ENCODE measurements at places on chromosomes 13 and 19.
A peak's percentile ranks its signal among the peaks of the same experiment; 100 is the strongest.

DNA sequence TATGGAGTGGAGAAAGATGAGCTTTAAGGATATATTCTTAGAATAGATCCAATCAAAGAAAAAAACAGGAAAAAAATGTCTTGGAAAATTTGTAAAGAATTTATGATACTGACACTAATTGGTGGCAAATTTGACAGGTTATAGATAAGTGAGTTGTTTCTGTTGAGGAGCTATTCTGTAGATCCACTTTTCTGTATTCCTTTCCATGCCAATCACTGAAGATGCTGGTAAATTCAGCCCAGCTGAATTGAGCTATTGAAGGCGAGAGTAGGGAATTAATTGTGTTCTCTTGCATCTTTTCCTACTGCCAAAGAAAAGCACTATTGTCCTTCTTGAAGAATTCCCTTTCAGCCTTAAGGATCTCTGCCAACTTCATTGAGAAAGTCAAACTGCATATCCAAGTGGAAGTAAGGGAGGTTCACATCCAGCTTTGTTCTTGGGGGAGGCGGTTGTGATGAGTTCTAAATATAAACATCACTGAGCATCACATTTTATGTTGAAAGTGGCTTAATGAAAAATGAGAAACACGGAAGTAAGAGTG, 113.1 kb downstream of the PCDH9 start:
- DNase-seq = no peak

GRCh38 chr19:1103132-1103707, 574 bp upstream of the GPX4 start:
- no peak for DNase-seq

GRCh38 chr19:30596813-30597399, 224.7 kb downstream of the ZNF536 start:
- DNase-seq = no peak

- no peak for DNase-seq
These were observed 500 bp downstream of the SMIM24 start for GRCh38 chr19:3479834-3480215.

GRCh38 chr19:40147693-40148347, 43.4 kb upstream of the MAP3K10 start:
- DNase-seq = no peak

DNA sequence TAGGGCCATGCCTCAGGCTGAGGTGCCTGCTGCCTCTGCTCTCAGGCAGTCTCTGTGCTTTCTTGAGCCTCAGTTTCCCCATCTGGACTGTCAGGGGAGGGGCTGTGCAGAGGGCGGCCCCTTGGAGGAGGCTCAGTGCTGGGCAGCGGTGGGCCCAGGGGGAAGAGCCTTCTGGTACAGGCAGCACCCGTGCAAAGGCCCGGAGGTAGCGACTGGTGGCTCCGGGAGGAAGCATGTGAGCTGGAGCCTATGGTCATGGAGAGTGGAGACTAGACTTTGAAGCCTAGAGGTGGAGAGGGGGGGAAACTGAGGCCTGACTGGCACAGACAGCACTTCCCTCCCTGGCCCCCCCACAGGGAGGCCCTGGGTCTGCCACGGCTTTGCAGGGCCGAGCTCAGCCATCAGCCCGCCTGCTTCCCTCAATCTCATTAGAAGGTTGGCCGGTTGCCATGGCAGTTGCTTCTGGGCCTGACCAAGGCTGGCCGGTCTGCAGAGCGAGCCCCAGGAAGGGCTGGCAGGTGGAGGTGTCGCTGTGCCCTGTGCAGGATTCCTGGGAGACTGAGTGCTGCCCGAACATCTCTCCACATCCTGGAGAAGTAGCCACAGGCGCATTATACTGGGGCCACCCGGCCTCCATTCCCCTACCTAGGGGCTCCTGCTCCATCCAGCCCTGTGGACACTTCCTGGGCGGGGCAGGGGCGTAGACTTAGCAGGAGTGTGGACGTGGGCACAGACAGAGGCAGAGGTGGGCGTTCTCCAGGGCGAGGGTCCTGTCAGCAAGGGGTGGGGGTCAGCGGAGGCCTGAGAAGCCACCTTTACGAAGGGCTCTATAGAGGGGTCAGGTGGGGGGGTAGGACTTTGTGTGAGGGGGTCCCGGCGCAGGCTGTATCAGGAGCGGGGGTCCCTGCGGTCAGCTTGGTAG, 53.2 kb downstream of the CRTC1 start:
- DNase-seq = no peak

- DNase-seq = no peak
These were observed 103.9 kb downstream of the GADD45B start for GRCh38 chr19:2579678-2580280.

DNA sequence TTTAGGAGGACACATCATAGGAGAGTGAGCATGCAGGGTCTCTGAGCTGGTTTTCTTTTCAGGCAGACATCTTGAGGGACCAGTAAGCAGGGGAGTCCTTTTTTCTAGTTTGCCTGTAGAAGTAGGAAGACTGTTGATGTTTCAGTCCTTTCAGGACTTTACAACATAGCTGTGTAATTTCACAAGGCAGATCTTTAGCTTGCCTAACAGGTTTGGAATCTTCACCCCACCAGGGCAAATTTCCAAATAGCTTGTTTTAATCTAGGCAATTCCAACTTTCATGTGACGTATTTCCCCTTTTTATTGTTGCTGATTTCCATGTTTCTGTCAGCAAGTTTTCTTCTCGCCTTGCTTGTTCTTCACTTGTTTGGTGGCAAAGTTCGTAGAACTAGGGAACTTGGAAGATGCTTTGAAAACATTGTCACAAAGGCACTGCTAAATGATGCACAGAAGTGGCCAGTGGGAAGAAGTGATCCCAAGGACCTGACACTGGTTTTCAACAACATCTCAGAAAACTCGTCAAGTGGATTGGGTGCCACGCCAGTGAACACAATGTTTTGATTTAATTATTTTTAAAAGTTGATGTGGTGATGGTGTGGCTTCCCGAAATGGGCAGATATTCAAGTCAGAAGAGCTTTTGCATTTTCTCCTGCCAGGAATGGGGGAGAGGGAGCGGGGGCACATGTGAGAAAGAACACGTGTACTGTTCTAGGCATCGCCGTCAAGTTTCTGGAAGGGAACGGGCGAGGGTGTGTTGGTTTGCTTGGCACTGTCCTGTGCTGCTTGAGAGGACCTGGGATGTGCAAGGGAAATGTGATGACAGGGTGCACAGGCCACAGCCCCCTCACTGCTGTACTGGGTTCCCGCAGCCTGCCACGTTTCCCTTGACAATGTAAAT, 418.6 kb downstream of the OXGR1 start:
- DNase-seq = no peak

DNA sequence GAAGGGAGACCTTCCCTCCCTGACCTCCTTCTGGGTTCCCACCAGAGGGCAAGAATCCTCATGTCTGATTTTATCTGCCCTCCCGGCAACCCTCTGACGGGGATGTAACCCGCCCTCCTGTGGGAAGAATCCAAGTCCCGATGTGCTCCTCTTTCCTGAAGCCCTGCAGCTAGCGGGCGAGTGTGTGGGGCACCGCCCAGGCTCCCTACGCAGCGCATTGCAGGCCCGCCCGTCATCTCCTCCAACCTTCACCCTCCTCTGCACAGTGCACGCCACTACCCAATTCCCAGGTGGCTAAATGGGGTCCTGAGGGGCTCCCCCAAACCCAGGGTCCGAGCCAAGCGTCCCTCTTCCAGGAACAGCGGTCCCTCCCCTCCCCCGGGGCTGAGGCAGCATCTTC, 7.3 kb downstream of the LAIR1 start:
- no peak for DNase-seq

GRCh38 chr13:51811920-51812451, 8.0 kb upstream of the DHRS12 start:
- no peak for DNase-seq

DNA sequence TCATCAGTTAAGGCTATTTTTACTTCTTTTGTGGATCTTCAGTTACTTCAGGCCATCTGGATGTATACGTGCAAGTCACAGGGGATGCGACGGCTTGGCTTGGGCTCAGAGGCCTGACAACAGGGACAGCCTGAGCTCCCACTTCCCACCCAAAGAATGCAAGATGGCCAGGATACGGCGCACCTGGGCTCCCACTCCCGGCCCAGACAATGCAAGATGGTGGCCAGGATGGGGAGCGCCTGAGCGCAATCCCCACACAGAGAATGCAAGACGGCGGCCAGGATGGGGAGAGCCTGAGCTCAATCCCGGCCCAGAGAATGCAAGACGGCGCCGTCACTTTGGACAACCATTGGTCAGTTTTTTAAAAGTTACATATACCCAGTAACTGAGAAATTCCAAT, 25.3 kb upstream of the MIER2 start:
- no peak for DNase-seq

GRCh38 chr13:27632648-27633047, 11.0 kb downstream of the POLR1D start:
- DNase-seq = no peak

GRCh38 chr13:45786293-45786920, 65.1 kb downstream of the SIAH3 start:
- no peak for DNase-seq

GRCh38 chr13:58369936-58370335, 738.4 kb downstream of the PCDH17 start:
- no peak for DNase-seq

DNA sequence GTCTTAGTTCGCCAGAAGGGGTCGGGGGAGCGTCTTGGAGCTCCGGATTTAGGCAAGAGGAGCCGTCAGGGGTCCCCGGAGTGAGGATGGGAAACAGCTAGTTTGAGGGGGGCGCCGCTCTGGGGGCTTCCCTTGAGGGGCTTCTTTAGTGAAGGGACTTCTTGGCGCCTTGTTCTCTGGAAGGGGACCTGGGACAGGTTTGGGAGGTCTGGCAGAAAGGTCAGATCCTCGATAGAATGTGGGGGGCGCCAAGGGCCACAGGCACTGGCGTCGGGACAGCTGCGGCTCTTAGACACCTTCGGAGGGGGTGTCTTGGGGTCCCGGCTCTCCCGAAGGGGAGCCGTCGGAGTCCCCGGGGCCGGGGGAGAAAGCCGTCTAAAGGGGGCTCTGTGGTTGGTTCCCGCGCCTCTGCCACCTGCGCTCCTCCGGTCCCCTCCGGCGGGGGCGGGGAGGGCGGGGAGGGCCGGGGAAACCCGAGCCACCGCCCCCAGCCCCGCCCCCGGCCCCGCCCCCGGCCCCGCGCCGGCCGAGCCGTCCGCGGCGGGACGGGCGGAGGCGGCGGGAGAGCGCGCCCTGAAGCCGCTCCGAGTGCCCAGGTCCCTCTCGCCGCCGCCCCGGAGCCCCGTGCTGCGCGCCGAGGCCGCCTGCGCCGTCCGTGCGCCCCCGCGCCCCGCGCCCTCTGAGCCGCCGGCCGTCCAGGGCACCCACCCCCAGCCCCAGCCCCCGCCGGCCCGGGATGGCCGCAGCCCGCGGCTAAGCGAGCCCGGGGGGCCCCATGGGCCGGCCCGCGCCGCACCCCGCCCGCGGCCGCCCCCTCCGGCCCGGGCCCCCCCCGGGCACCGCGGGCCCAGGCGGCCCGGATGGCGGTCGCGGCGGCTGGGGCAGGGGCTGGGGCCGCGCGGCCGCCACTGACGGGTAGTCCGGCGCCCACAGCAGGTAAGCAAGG, at the start of gene NRTN:
NRTN (plus strand) TSS at position 552 of the 946 bp plus-strand sequence. CDS start 19,099 bp downstream, outside the sequence.
- DNase-seq = no peak

GRCh38 chr13:39324806-39325311, 278.1 kb downstream of the LHFPL6 start:
- no peak for DNase-seq

DNA sequence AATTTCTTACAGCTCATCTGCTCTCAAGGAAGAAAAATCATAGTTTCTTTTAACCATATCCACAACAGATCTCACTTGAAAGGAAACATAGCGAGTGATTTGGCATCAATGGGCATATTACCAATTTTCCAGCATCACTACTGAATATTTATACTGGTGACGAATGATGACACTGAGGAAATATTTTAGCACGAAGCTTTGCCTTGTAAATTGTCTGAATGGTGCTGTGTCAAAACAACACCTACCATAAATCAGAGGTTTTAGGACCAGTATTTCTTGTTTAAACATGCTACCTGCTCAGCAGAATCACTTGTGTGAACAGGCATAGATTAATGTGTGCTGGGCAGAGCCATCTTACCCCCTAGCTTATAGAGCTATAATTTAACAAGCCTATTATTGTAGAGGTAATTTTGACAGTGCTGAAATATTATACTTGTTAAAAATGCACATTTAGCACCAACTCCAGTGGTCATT, 146.8 kb downstream of the ABCC4 start:
- no peak for DNase-seq

DNA sequence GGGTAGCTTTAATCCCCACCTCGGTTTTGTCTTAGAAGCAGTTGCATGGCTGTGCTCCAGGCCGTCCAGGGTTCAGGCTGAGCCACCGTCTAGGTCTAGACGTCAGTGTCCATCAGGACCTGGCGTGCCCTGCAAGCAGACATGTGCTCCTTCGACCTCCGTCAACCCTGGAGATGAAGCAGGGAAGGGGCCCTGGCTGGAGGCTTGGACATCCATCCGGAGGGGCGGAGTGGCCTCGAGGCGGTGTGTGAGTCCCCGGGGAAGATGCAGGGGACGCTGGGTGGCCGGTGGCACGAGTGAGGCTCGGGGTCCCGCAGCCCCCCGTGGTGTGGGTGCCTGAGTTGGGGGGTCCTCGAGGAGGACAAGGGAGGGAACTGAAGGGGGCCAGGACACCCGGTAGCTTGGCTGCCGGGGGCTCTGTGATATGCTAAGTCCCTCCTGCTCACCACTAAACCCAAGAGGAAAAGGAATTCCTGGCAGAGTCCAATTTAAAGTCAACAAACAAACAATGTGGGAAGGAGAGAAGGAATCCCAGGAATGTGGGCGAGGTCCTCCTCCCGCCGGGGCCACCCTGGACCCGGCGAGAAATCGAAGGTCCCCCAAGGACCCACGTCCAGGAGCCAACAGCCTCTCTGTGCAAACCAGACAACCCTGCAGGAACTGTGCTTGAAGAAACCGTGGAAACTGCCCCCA, 14.9 kb upstream of the PTBP1 start:
- DNase-seq = peak; percentile 58

DNA sequence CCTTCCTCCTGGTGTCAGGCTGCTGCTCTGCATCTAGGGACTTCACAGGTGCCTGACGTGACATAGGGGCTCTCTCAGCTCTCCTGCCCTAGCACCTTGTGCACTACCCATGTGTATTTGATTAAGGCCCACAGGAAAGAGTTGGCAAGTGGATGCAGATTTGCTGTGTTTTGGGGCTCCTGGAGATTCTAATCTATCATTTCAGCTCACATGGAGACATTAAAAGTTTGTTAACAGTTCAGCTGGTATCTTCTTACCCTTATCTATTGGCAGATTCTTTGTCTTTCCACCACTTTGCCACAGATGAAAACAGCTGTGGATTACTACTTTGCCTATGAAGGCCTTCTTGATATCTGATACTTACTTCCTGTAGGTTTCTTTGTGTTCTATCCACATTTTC, 41.9 kb downstream of the WASF3 start:
- DNase-seq = no peak

DNA sequence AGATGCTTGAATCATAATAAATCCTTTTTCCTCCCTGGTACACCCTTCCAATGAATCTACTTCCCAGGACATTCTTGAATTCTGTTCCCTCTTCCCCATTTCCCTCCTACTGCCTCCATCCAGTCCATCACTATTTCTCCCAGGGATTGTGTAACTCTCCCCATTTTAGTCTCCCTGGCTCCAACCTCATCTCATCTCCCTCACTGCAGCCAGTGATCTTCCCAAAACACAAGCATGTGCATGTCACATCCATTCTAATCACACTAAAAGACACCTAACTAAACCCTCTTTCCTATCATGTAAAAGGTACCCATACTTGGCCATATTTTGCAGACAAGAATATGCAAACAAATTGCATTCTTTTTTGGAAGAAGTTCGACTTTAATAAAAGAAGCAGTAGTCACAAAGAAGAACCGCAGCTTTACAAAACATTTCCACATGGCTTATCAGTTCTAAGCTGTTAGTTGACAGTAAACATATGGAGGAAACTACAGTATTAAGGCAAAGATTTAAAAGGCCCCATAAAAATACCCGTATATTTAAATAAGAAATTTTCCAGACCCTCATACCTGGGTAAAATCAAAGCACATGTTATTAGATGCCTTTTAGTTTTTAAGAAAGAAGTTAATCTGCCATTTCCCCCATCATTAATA, 111.0 kb downstream of the KCTD12 start:
- DNase-seq = no peak

Measured in left forelimb (tissue), 1 donor.